ENCODE measurements at places on chromosomes 4 and X.

GRCh38 chr4:181685461-181685860 lies 557.7 kb upstream of the TENM3 start:
- no peak for DNase-seq

DNA sequence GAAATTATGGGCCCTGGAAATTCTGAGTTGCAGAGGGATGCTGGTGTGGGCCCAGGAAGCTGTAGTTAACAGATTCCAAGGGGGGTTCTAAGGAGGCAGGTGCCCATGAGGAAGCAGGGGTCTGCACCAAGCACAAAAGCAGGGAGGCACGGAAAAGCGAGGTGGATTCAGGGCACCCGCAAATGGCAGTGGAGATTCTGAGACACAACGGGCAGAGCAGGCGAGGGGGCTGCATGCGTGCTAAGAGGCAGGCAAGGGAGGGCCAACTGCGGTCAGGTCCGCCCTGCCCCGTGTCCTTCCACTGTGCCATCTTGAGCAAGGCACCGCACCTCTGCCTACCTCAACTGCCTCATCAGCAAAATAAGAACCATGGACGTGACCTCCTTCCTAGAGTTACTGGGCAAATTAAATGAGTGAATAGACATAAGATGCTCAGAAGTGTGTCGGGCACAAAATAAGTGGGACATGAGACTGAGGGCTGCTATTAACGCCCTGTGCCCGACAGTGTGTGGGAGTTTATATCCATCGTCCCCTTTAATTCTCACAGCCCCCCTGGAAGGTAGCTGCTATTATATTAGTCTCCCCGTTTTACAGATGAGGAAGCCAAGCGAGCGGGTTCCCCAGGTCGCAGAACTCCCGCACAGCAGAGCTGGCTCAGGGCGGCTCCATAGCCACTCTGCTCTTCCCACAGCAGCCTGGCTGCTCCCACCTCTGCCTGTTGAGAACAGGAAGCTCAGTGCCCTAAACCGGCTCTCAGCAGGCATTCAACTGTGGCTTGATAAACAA lies 67.6 kb downstream of the PPP2R2C start:
- DNase-seq, result no peak

DNA sequence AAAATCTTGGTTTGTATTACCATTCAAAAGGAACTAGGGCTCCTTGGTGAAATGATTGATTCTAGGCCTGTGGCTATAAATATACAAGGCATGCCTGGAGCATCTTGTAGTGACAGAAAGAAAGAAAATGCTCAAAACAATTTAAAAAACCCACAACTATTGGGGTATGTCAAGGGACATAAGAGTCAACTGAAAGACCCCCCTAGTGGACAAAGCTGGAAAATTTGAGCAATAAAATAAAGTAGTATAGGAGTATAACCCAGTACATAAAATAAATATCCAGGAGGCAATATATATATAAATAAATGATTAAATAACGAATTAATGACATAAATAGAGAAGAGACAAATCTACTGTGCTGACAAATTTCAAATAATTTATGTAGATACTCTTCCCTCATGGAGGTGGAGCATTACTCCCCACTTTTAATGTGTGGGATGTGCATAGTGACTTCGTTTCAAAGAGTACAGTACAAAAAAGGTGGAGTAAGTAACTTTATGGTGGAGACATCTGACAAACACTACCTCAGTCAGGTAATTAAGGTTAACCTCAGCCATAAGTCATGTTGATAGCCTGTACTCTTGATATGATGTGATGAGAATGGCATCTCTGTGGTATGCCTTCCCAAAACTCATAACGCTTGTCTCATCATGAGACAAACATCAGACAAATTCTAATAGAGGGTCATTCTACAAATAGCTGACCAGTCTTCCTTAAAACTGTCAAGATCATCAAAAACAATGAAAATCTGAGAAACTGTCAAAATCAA lies 185.0 kb upstream of the GLRA2 start:
- DNase-seq, result no peak

DNA sequence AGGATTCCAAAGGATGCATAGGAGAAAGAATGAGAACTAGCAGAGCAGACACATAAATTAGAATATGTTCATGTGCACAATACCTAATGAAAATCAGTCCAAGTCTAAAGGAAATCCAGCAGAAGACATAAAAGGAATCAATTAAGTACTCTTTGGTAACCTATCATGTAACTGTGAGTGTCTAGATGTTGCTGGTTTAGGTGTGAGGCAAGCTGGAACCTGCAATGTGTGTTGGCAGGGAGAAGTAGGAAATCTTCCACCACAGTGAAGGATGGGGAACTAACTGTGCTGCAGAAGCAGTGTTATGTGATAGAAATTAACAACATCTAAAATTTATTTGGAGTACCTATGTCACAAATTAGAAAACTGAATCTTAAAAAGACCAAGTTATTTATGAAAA lies 330.8 kb upstream of the DKK2 start:
- DNase-seq, result no peak

- DNase-seq, result no peak
Measured at GRCh38 chrX:9534686-9535085, 69.8 kb downstream of the TBL1X start.

DNA sequence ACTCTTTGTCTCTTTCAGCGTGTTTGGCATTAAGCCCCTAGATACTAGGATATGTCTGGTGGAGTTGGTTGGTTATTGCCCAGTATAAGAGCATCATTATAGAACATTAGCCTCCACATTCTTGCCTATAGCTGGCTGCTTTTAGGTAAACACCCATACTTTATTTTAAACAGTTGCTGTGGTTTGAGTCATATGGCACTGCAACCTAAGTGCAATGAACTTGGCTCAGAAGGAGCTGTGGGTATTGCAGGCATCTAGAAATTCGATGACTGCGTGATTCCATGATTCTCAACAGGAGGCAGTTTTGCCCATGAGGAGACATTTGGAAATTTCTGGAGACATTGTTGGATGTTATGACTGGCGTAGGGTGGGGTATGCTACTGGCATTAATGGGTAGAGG lies 49.5 kb downstream of the DCLK2 start:
- DNase-seq, result no peak

- peak; percentile 92 for DNase-seq
Measured at GRCh38 chr4:3827616-3828492, 61.7 kb downstream of the ADRA2C start.

DNA sequence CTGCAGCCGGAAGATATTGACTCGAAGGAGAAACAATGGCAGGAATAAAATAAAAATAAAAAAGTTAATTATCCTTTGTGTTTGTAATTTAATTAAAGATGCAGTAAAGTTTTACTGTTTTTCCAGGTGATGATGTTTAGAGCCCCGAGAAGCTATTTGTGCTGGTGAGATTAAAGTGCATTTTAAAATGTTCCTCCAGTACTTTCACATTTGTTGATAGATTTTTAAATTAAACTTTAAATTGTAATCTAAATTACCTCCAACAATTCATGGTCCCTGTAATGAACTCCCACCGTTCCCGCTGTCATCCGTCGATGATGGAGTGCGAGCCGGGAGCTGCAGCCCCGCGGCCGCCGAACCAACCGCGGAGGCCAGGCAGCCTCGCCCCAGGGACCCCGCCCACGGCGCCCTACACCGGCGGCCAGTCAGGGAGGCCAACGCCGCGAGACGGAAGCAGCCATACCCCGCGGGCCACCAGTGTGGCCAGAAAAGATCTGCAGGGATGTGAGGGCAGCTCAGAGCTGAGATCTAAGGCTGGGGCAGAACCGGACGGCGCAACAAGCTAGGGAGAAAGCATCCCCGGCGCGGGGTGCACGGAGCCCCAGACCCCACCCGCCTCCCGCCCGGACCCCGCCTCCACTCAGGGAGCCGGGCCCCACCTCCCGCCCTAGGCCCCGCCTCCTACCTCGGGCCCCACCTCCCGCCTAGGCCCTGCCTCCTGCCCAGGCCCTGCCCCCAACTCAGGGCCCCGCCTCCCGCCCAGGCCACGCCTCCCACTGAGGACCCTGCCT lies 104.0 kb downstream of the FAM53A start:
- peak; percentile 88 for DNase-seq

DNA sequence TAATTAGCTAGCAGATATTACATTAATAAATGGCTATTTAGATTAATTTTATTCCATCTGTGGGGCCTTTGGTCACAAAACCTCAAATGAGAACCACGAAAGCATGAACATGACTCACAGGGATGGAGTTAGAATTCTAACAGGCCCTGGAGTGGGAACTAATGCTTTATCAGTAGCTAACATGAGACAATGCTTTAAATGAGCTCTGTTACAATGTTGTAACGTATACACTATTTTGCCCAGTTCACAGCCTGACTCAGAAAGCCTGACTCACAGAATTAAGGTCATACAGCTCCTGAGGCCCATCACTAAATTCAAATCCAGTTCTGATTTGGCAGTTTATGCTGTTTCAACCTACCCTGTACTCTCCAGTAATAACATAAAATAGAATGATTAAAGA lies 23.2 kb downstream of the VEGFC start:
- DNase-seq, result no peak

- DNase-seq, result no peak
Measured at GRCh38 chr4:117422297-117422696, 336.9 kb upstream of the TRAM1L1 start.

GRCh38 chr4:40622913-40623312 lies 6.8 kb downstream of the RBM47 start:
- no peak for DNase-seq

GRCh38 chrX:152733261-152733975 lies at the start of the genes CSAG1 and MAGEA12:
Gene CSAG1, minus strand, starts transcription at chrX:152733721. Its CDS starts 1,261 bp downstream, at chrX:152732460.
Gene MAGEA12, plus strand, starts transcription at chrX:152733757. Its CDS starts 2,405 bp downstream, at chrX:152736162.
- DNase-seq, result no peak

DNA sequence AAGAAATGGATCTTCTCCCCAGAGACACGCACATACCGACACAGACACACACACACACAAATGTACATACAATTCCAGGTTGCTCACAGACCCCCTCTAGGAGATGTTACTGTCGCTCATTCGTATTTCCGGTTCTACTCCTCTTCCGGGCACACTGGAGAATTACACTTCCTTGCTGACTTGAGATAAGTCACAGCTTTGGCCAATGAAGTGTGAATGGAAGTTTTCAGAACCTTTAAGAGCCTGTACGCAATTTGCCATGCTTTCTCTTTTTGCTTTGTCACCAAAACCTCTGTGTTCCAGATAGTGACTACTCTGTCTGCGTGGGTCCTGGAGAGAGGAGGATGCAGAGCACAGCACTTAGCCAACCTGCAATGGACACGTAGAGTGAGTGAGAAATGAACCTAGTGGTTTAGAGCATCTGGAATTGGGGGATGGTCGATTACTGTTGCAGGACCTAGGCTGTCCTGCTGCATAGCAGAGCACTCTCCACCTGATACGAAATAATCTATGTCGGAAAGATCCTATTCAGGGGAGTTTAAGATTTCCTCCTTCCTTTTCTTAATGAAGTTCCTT lies 239.5 kb upstream of the TET2 start:
- no peak for DNase-seq

DNA sequence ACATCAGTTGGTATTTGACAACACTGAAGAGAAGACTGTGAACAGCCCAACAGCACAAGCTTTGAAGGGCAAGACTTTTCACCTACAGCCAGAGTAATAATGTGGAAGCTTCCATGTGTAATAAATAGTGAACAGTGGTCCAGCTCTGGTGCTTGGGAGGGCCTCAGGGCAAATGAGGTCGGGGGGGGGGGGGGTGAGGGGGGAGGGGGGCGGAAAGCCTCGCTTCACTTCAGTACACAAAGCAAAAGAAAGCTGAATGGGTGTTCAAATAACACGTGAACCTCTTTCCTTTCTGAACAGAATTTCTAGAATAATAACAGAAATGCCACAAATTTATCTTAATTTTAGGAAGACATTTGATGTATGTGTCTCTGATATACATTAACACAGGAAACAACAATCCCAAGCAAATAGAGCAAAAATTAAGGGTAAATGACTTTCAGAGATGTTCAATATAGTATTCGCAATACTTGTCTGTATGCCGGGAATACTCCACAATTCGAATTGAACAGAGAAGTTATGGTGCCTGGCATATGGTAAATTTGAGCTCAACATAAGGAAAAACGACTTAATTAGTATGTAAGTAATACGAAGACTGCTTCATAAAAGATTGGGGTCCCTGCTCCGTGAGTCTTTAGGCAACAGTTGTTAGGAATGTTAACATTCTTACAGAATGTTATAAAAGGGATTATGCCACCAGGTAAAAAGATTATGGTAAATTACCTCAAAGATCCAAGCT lies 92.6 kb downstream of the FRYL start:
- no peak for DNase-seq

GRCh38 chrX:9337046-9337445 lies 127.8 kb upstream of the TBL1X start:
- DNase-seq, result no peak

GRCh38 chr4:133147286-133147821 lies 1.7 kb upstream of the PCDH10 start:
- DNase-seq, result no peak

GRCh38 chr4:78971776-78972175 lies 32.5 kb upstream of the PAQR3 start:
- no peak for DNase-seq

DNA sequence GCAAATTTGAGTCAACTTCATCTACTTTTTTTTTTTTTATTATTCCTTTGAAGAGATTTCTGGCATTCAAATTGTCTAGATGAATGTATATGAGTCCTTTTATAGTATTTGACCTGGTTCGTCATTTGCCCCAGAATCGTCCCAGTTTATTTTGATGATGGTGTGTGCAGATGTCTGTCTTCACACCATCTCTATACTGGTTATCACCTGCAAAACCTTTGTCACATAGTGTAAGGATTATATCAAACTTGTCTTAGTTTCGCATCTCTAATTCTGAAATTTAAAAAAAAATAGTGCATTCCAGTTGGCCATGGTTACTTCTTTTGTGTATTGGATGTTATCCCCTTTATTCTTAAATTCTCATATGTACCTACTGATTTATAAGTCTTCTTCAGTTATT lies 70.5 kb upstream of the CD99 start:
- DNase-seq, result no peak

- DNase-seq, result no peak
Measured at GRCh38 chrX:152177052-152177451, 38.7 kb upstream of the MAGEA10 start.

DNA sequence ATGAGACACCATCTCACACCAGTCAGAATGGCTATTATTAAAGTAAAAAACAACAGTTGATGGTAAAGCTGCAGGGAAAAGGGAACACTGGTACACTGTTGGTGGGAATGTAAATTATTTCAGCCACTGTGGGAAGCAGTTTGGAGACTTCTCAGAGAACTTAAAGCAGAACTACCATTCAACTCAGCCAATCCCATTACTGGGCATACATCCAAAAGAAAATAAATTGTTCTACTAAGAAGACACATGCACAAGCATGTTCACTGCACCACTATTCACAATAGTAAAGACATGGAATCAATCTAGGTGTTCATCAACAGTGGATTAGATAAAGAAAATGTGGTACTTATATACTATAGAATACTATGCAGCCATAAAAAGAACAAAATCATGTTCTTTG lies 135.0 kb downstream of the REELD1 start:
- no peak for DNase-seq
